ENCODE measurements at places on chromosomes 5 and 9.
A peak's percentile ranks its signal among the peaks of the same experiment; 100 is the strongest.

DNA sequence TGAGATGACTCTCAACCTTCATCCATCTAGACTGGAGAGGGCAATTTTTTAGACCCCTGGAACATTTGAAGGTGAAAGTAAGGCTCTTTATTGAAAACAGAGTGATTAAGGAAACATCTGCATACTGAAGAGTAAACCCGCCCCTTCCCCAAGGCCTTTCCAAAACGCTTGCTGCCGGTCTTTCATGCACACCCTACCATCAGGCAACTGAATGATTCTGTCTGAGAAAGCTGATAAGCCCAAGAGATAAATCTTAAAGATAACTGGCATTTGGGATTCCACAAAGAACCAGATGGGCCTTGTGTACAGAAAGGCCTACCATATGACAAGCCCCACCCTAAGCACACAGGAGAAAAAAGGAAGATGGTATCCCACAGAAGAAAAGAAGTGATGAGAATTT is 54.4 kb upstream of the PIK3R1 start:
- DNase-seq: no peak

- no peak for DNase-seq
Measured at GRCh38 chr5:96049398-96050272, 88.0 kb upstream of the ELL2 start.

DNA sequence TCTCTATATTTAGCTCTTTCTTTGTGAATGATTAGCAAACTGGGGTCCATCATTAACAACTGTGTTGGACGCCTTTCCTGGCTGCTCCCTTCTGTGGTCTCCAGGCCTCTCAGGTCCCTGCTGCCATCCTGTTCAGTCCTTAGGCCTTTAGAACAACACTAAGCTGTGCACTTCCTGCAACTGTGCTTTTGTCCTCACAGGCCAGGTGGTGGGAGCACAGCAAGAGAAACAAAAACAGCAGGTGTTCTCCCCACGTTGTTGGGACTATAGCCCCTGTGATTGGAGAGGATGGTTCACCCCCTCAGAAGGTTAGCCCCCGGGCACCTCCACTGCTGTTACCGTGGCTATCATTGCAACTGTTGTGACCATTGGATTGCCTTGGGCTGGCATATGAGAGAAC is 41.7 kb upstream of the CLINT1 start:
- no peak for DNase-seq

DNA sequence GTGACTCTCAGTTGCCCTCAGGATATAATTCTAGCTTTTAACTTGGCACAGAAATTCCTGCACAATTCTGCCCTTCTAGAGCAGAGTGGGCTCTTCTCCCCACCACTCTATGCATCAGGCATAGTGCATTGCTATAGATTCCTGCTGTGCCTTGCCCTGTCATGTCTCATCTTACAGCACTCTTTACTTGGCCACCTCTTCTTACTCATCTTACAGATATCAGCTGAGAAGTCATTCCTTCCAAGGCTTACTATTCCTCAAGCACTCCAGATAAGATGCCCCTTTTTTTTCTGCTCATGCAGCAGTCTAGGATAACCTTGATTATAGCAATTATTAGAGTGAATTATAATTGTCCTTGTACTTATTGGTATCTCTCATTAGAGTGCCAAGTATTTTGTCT is 5.6 kb downstream of the FAM221B start:
- no peak for DNase-seq

- no peak for DNase-seq
Measured at GRCh38 chr5:187617-188451, 3.5 kb upstream of the LRRC14B start.

DNA sequence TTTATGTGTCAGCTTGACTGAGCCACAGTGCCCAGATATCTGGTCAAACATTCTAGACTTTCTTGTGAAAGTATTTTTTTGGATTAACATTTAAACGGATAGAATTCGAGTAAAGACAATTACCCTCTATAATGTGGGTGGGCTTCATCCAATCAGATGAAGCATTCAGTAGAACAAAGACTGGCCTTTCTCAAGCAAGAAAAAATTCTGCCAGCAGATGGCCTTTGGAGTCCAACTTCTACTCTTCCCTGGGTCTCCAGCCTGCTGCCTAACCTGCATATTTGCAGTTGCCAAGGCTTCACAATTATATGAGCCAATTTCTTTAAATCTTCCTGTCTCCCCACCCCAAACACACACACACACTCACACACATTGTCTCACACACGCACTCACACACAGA is 86.4 kb downstream of the MED10 start:
- no peak for DNase-seq

DNA sequence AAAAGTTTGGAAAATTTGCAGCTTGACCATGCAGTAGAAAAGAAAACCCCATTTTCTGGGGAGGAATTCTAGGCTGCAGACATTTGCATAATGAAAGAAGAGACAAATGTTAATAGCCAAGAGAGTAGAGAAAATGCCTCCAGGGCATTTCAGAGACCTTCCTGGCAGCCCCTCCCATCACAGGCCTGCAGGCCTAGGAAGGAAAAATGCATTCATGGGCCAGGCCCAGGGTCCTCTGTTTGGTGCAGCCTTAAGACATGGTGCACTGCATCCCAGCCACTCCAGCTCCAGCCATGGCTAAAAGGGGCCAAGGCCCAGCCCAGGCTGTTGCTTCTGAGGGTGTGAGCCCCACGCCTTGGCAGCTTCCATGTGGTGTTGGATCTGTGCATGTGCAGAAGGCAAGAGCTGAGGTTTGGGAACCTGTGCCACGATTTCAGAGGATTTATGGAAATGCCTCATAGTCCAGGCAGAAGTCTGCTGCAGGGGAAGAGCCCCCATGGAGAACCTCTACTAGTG is 75.0 kb upstream of the OR13F1 start:
- no peak for DNase-seq

GRCh38 chr9:105066275-105066865 is 138.4 kb upstream of the ABCA1 start:
- DNase-seq: peak; percentile 12

- no peak for DNase-seq
Measured at GRCh38 chr5:36495611-36496010, 110.8 kb upstream of the SLC1A3 start.

- DNase-seq: no peak
Measured at GRCh38 chr5:142316681-142317080, 8.1 kb downstream of the SPRY4 start.

GRCh38 chr5:151408591-151409230 is 38.7 kb upstream of the SLC36A1 start:
- no peak for DNase-seq

- DNase-seq: no peak
Measured at GRCh38 chr5:75091597-75091996, 39.2 kb upstream of the GCNT4 start.

DNA sequence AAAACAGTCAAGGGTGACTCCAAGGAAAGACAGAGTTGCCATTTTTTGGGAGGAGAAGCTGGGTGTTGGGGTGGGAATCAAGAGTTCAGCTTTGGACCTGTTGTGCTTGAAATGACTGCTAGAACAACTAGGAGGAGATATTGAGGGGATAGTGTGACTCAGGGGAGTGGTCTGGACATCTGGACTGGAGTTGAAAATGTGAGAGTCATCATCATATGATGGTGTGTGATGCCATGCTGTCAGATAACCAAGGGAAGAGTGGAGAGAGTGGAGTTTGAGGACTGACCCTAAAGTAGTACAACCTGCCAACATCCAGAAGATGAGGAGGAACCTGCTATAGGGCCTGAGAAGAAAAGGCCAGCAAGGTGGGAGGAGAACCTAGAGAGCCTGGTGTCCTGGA is 199.7 kb downstream of the ARHGEF28 start:
- no peak for DNase-seq

- no peak for DNase-seq
Measured at GRCh38 chr5:91162534-91163381, 220.4 kb downstream of the ARRDC3 start.

DNA sequence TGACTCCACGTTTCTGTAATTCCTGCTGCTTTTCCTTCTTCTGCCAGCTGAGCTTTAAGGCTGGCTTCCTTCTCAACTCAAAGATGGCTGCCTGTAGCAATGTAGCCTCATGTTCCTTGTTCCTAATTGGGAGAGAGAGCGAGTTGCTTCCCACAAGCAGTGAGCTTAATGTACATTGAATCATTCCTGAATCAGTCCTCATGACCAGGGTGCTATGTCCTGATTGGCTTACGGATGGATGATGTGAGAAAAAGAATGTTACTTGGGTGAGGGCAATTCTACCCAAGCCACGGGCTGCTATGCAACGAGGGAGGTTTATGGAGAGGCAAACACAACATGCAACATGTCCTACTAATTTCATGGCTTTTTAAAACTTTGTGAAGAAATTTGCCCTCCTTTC is 356.2 kb downstream of the RASEF start:
- DNase-seq: no peak

DNA sequence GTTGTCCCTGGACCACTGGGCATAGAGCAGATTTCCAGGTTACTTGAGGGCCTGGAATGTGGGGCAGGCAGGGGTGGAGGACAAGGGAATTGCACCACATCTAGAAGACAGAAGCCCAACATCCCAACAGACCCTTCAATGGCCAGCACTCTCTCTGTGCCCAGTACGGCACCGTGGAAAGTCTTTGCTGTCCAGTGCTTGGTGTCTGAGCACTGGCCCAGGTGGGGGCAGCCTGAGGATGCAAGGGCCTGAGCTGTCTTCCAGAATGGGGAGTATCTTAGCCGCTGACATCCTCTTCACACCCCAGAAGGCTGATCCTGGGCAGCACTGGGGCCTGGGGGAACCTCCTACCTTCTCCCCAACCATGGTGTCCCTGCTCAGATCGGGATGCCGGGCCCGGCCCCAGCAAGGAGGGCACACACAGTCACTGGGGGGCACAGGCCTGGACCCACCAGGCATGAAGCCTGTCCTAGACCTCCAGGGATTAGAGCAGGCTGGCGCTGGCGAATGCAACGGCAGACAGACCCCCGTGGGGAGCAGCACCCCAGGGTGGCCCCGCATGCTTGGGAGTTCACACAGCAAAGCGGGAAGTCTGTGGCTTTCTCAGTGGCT is 40.6 kb upstream of the OLFM1 start:
- no peak for DNase-seq

- no peak for DNase-seq
Measured at GRCh38 chr9:69299826-69300225, 25.2 kb upstream of the ENTREP1 start.
